Fibroblast of skin of back (primary cell): ENCODE measurements at places on chromosomes 2 and 18.

DNA sequence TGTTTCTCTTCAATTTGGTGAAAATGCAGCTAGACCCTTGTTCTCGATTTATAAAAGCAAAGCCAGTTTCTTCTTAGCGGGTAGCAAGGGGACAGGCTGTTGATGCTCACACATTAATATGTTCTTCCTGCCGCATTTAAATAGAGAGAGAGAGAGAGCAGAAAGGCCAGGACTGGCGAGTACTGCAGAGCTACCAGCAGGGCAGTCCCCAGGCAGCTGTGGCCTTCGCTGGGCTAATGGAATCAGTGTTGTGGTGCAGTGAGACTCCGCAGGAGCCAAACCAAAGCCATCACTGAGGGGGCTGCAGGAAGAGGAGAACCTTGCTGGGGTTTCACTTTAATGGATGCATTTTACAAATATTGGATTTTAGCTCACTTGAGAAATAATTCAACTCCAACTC, 223.6 kb downstream of the ACTR3 start:
- no peak for DNase-seq

GRCh38 chr2:20174410-20174809, 50.5 kb downstream of the SDC1 start:
- no peak for DNase-seq

DNA sequence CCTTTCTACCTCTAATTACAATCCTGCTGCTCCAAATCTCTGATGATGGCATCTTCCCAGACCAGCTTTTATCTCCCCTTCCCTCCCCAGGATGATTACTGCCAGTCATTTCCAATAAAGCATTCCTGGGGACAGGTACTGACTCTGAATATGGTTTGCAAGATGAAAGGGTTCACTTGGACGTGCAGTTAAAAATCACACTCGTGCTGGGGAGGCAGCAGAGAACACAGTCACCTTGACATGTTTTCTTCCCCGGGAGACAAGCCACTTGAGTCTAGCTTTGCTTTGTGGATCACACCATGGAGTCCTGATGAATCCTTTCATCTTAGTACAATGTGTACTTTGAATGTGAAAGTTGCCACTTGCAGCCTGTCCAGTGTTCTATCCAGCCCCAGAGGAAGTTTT, 175.0 kb downstream of the ALPK2 start:
- DNase-seq, result no peak

DNA sequence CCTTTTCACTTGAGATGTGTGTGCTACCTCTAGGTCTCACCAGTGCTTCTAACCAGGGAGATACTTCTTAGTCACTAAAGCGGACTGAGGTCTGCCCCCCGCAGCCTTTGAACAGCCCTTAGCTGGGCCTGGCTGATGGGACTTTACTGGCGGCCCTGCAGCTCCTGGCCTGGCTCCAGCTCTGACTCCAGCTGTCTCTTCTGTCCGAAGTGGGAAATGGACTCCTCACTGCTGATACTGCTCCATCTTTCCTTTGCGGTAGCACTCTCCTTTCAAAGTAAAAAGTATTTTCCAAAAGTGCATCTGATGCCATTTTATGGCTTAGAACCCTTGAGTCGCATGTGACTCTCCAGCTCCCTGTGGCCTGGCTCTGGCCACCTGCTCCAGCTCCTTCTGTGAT, 64.5 kb downstream of the ATP9B start:
- no peak for DNase-seq

- DNase-seq, result no peak
Measured at GRCh38 chr2:42185220-42185921, 16.2 kb downstream of the EML4 start.

DNA sequence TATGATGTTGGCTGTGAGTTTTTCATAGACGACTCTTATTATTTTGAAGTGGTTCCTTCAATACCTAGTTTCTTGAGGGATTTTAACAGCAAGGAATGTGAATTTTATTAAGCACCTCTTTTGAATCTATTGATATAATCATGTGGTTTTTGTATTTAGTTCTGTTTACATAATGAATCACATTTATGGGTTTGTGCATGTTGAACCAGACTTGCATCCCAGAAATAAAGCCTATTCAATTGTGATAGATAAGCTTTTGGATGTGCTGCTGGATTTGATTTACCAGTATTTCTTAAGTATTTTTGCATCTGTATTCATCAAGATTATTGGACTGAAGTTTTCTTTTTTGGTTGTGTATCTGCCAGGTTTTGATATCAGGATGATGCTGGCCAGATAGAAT, 131.6 kb upstream of the SCN7A start:
- no peak for DNase-seq

GRCh38 chr18:70107091-70107490, 98.4 kb downstream of the RTTN start:
- DNase-seq, result no peak

DNA sequence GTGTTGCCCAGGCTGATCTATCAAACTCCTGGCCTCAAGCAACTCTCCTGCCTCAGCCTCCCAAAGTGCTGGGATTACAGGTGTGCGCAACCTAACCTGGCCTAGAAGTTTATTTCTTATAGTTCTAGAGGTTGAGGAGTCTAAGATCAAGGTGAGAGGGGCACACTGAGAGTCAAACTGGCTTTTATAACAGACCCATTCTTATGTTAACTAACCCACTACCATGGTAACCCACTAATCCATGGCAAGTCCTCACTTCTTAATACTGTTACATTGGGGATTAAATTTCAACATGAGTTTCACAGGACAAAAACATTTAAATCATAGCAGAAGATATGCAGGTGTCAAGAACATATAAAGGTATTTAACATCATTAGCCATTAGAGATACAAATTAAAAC, 50.6 kb downstream of the MDH1 start:
- no peak for DNase-seq

DNA sequence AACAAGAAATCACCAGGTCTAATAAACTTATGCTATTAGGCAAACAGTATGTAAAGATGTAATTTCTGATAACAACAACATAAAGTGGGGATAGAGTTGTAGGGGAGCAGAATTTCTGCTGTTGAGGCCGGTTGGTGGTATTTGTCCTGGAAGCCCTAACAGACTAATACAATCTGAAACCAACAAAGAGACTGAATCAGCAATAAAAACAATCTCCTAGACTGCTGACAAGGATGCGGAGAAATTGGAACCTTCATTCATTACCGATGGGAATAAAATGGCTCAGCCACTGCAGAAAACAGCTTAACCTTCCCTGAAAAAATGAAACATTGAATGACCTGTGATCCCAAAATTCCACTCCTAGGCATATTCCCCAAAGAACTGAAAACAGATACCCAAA, 88.7 kb downstream of the GYPC start:
- no peak for DNase-seq

DNA sequence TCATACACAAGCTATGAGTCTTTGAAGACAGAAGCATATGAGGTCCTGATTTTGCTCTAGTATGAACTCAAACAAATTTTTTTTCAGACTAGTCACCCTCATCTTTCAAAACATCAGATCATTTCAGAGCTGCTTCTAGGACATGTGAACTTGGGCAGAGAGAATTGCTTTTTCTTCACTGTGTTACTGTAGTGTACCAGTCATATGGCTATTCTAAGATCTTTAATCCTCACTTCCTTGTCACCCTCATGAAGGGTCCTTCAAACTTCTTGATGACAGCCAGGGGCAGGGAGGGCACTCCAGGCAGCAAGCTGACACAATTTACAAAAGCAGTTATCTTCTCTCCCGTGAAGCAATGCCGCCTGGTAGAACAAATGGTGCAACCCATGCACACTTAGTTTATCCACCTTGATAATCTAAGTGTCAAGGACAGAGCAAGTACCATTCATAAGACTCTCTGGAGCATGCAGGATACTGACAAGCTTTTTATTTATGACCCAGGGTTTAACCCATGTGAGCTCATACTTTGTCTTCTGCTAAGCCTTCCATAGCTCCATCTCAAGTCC, 200.6 kb downstream of the DPP10 start:
- no peak for DNase-seq

DNA sequence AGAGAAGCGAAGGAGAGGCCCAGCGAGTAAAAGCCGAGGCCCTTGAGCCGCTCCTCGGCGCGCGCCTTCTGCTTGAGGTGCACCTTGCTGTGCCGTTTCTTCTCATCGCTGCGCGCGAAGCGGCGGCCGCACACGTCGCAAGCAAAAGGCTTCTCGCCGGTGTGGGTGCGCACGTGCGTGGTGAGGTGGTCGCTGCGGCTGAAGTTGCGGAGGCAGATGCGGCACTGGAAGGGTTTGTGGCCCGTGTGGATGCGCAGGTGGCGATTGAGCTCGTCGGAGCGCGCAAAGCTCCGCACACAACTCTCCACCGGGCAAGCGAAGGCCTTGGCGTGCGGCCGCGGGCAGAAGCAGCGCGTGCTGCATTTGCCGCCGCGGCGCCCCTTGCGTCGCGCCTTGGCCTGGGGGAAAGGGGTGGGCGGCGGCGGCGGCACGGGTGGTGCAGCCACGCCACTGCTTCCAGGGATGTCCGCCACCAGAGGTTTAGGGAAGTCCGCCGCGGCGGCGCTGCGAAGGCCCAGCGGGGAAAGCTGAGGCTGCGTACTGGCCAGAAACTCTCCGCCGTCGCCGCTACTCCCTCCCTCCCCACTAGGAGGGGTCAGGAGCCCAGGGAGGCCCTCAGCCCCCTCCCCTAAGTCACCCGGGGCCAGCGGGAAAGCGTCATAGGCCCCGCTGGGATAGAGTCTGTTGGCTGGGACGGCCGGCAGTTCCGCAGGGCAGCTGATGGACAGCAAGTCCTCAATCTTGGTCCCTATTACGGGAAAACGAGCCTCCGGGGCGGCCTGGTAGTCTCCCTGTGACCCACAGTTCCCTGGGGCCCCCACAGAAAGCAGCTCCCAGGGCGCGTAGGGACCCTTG, 1.7 kb downstream of the EGR4 start:
- no peak for DNase-seq

GRCh38 chr2:101931402-101931801, 60.4 kb upstream of the IL1R2 start:
- DNase-seq, result no peak

DNA sequence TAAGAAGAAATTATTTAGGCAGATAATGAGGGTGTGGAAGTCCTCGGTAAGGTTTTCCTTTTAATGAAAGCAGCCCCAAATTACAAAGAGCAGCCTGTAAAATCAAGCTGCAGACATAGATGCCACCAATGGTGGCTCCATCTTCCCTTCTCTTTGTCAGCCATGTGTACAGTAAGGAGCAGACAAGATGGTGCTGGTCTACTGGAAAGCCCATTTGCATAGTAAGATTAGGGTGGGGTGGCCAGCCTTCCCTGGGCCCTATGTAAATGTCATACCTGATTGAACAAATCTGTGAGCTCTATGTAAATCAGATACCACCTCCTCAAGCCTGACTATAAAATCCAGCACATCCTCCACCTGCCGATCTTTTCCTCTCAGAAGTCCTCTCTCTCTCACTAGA, 154.4 kb upstream of the SERTAD2 start:
- DNase-seq, result no peak

DNA sequence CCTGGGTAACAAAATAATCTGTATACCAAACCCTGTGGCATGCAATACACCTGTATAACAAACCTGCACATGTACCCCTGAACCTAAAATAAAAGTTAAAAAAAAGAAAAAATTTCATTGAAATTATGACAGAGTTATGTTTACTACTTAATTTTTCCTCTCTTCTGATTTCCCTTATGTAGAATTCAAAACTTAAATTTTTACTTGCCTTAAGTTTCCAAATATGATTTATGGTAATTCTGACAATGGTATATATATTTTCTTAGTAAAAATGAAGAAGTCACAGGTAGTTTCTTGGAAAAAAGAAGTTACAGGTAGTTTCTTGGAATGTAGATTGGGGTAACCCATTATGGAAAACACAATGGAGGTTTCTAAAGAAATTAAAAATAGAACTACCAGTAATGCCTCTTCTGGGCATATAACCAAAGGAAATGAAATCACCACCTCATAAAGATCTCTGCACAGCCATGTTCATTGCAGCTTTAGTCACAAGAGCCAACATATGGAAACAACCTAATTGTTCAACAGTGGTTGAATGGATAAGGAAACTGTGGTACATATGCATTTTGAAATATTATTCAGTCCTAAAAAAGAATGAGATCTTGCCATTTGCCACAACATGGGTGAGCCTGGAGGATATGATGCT, 164.9 kb downstream of the BABAM2 start:
- DNase-seq, result no peak

GRCh38 chr2:232838406-232838874, 31.6 kb upstream of the SNORC start:
- DNase-seq, result no peak

DNA sequence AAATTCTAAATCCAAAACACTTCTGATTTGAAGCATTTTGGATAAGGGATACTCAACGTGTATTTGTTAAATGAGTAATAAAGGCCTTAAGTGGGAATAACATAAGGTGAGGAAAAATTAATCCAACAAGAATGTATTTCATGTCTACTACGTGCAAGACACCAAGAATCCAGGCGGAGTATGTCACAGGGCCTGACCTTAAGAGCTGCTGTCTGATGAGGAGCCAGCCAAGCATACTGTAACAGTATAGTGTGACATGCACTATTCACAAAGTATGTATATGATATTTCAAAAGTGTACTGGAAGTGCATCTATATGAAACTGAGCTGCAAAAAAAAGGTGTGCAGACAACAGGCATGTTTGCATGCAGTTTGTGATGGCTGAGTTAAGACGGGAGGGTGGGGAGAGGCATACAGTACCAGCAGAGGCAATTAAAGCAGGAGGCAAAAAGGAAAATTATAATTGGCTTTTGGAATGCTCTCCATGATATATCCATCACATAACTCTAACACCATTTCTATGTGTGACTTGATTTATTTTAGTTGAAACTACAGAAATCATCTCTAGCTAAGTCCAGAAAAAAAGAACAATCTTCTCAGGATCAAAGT, 18.2 kb downstream of the IWS1 start:
- peak; percentile 62 for DNase-seq

DNA sequence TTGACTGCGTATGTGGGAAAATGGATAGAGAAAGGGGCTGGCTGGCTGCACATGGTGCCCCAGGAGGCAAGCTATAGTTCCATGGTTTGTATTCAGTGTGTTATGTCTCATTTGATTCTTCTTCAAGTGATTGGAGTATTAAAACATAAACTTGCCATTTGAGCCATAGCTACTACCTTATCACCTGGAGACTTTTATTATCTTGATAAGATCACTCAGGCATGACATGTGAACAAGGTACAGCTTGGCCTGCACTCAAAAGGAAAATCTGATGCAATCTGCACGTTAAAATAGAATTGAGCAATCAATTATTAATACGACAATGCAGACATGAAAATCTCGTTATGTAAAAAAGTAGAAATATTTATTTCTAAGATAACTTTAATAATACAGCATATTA, 116.9 kb downstream of the RND3 start:
- no peak for DNase-seq
